Hepatocyte (in vitro differentiated cells): ENCODE measurements at places on chromosomes 7 and 10. TPM values are rescaled to one million over a fixed set of nuclear protein-coding genes. Genes with fewer than 3 reads are reported as not detected.

GRCh38 chr10:119253433-119254174, 46.2 kb downstream of the GRK5 start:
- no peak overlapping the region for H3K4me3 ChIP-seq
- no peaks in the 10 kb centered on the region for H3K36me3 ChIP-seq
- H3K4me1 ChIP-seq, result peaks cover 48% of the 10 kb centered on the region

- no peaks in the 10 kb centered on the region for H3K4me1 ChIP-seq
- no peaks in the 10 kb centered on the region for H3K36me3 ChIP-seq
- H3K27me3 ChIP-seq, result no peaks in the 10 kb centered on the region
- DNase-seq, result no peak
These were observed 57.1 kb downstream of the LRRTM3 start for GRCh38 chr10:66982792-66983474.

DNA sequence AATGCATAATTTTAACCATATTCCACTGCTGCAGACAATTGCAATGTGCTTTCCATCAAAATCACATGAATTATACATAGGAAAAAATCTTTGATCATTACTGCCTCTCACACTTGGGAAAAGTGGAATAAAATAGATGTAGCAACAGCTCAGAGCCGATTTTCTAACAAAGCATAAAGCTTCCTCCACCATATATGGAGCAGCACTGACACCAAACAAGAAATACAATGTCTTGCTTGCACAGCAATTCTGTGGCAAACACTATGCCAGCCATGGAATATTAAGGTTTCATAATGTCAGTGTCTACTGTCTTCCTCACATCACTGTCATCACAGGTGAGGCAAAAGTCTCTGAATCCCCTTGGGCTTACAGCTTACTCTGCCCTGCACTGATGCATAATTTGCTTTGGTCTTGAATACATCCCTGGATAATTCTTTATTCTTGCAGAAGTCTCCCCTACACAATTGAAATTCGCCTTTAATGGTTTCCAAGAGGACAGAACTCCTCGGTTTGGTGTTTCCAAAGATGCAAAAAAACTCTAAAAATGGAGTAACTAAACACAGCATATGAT, 198.5 kb downstream of the CACNA2D1 start:
- no peaks in the 10 kb centered on the region for H3K27me3 ChIP-seq
- H3K27ac ChIP-seq, result no peak overlapping the region
- H3K36me3 ChIP-seq, result no peaks in the 10 kb centered on the region
- H3K4me1 ChIP-seq, result no peaks in the 10 kb centered on the region
- DNase-seq, result no peak

DNA sequence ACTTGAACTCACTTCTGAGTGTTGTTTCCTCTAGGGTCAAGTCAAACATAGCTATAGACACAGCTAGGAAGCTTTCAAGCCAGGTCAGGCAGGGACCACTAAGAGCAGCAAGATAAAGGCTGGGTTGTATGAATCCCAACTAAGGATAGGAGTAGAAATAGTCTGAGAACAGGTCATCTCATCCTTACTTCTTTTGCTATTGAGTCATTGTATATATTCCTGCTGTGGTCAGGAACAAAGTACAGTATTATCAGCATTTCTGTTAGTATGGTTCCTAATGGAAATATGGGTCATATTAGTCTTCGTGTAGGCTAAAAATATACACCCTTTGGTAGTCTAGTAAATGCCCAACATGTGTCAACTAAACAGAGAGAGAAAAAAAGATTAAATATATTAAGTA, 145.3 kb downstream of the BTAF1 start:
- no peak overlapping the region for H3K27ac ChIP-seq
- no peaks in the 10 kb centered on the region for H3K27me3 ChIP-seq
- H3K36me3 ChIP-seq, result no peaks in the 10 kb centered on the region
- H3K4me3 ChIP-seq, result no peak overlapping the region

DNA sequence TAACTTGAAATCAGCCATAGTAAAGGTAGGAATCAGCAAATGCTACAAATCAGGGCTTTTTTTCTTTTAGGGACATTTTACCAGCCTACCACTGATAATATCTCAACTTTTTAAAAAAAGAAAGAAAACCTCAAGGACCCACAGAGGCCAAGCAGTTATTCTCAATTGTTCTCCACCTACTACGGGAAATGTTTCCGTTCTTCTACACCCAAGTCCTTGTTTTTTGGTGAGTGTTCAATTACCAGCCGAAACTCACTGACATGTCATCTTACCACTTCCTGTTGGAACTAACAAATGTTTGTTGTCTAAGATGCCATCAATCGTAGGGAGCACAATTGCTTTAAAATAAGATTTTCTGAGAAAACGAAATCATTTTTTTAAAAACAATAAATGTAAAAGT, 50.2 kb upstream of the CDK1 start:
- peaks cover 4% of the 10 kb centered on the region for H3K4me1 ChIP-seq
- no peak overlapping the region for H3K4me3 ChIP-seq

The ASZ1 gene
- 0.10 and 0.28 TPM in 2 replicates for polyA plus RNA-seq

GRCh38 chr7:101969997-101970585, 152.7 kb downstream of the CUX1 start:
- no peak overlapping the region for H3K4me3 ChIP-seq
- no peak for DNase-seq
- no peak overlapping the region for H3K27ac ChIP-seq
- H3K4me1 ChIP-seq, result no peaks in the 10 kb centered on the region

DNA sequence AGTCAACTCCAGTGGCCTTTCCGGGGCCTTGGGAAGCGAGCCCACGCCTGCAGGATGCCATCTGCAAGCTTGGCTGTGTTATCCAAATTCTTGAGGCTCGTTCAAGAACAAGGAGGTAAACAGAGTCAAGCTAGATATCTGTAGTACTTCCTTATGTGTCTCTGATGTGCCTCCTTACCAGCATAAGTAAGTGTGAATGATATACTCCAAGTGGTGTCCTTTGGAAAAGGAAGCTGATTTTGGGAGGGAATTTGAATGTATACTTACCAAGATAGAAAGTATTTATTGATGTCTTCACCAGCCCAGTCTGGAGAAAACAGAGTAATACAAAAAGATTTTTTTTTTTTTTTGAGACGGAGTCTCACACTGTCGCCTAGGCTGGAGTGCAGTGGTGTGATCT, 372.3 kb upstream of the GALNT17 start:
- H3K4me3 ChIP-seq, result no peak overlapping the region
- no peaks in the 10 kb centered on the region for H3K27me3 ChIP-seq
- no peaks in the 10 kb centered on the region for H3K36me3 ChIP-seq
- no peaks in the 10 kb centered on the region for H3K4me1 ChIP-seq
- no peak for DNase-seq

GRCh38 chr10:8840356-8840755, 785.9 kb downstream of the GATA3 start:
- DNase-seq, result no peak
- no peaks in the 10 kb centered on the region for H3K36me3 ChIP-seq
- no peaks in the 10 kb centered on the region for H3K4me1 ChIP-seq
- H3K27me3 ChIP-seq, result no peaks in the 10 kb centered on the region

DNA sequence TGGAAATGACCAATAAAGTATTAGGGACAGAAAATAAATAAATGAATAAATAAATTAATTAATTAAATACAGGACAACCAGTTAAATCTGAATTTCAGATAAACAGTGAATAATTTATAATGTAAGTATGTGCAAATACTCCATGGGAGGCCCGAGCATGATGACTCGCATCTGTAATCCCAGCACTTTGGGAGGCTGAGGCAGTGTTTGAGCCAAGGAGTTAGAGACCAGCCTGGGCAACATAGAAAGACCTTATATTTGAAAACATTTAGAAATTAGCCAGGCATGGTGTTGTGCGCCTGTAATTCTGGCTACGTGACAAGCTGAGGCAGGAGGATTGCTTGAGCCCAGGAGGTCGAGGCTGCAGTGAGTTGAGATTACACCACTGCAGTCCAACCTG, 123.7 kb downstream of the CUL2 start:
- H3K4me1 ChIP-seq, result peaks cover 12% of the 10 kb centered on the region
- no peak overlapping the region for H3K4me3 ChIP-seq
- no peaks in the 10 kb centered on the region for H3K27me3 ChIP-seq
- no peaks in the 10 kb centered on the region for H3K36me3 ChIP-seq
- H3K27ac ChIP-seq, result no peak overlapping the region

- H3K4me3 ChIP-seq, result no peak overlapping the region
- no peaks in the 10 kb centered on the region for H3K27me3 ChIP-seq
- DNase-seq, result no peak
- peaks cover 16% of the 10 kb centered on the region for H3K4me1 ChIP-seq
- no peak overlapping the region for H3K27ac ChIP-seq
- H3K36me3 ChIP-seq, result no peaks in the 10 kb centered on the region
These were observed 20.7 kb downstream of the STN1 start for GRCh38 chr10:103897241-103897774.

- DNase-seq, result peak; percentile 43
- no peak overlapping the region for H3K27ac ChIP-seq
- no peak overlapping the region for H3K4me3 ChIP-seq
- H3K36me3 ChIP-seq, result no peaks in the 10 kb centered on the region
- H3K27me3 ChIP-seq, result no peaks in the 10 kb centered on the region
These were observed 67.5 kb downstream of the CHST15 start for GRCh38 chr10:124025660-124026588.

DNA sequence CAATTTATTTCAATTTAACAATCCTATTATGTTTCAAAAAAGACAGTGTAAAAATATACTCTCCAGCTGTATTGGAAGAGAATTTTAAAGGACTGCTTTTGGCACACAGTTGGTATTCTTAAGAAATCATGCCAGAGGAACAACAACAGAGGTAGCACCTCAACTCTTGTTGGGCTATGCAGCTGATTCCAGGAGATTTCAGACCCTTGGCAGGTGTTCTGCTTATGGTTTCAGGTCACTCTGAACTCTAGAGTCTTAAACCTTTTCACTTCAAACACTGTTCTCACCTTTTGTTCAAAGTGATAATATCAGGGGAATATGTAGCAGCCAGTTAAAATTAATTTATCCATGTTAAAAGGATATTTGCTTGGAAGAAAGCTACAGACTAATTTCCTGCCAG, 160.1 kb downstream of the PFKFB3 start:
- peaks cover 16% of the 10 kb centered on the region for H3K4me1 ChIP-seq
- no peak overlapping the region for H3K4me3 ChIP-seq
- DNase-seq, result no peak
- no peak overlapping the region for H3K27ac ChIP-seq

The TMEM213 gene
- polyA plus RNA-seq, result 0.93 TPM in 1 of 2 replicates, not detected in the other

- H3K27ac ChIP-seq, result no peak overlapping the region
- no peaks in the 10 kb centered on the region for H3K36me3 ChIP-seq
- no peaks in the 10 kb centered on the region for H3K4me1 ChIP-seq
- H3K27me3 ChIP-seq, result no peaks in the 10 kb centered on the region
- no peak overlapping the region for H3K4me3 ChIP-seq
- DNase-seq, result no peak
These were observed 34.6 kb upstream of the UNC5B start for GRCh38 chr10:71177651-71178199.

The VGF gene
- polyA plus RNA-seq, result 0.19 and 0.80 TPM in 2 replicates

GRCh38 chr10:5816170-5816569, 2.9 kb upstream of the GDI2 start:
- H3K36me3 ChIP-seq, result no peaks in the 10 kb centered on the region
- DNase-seq, result no peak
- no peak overlapping the region for H3K4me3 ChIP-seq
- H3K4me1 ChIP-seq, result peaks cover 13% of the 10 kb centered on the region

- no peak overlapping the region for H3K27ac ChIP-seq
- no peaks in the 10 kb centered on the region for H3K27me3 ChIP-seq
- no peaks in the 10 kb centered on the region for H3K36me3 ChIP-seq
- no peak for DNase-seq
- no peak overlapping the region for H3K4me3 ChIP-seq
These were observed 18.5 kb upstream of the TAS2R40 start for GRCh38 chr7:143203386-143203785.

The WNT8B gene
- not detected in 2 replicates for polyA plus RNA-seq

DNA sequence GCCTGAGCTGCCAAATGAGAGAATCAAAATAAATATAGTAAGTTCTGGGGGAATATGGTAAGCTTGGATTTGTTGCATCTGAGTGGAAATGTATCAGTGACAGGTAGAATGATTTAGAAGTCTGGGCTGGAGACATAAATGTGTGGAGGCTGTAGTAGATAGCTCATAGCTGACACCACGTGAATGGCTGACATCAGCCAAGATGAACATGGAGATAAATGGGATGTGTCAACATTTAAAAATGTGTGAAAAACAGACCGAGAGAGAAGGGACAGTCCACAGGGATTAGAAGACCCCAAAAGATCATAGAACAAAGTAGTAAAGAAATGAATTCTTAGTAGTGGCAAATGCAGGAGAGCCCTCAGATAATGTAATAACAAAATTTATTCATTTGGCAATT, 40.9 kb downstream of the NAMPT start:
- H3K36me3 ChIP-seq, result no peaks in the 10 kb centered on the region
- H3K27me3 ChIP-seq, result no peaks in the 10 kb centered on the region
- H3K4me3 ChIP-seq, result no peak overlapping the region
- no peak for DNase-seq
- H3K4me1 ChIP-seq, result no peaks in the 10 kb centered on the region
- H3K27ac ChIP-seq, result no peak overlapping the region

The EPO gene
- 0.11 TPM in 1 of 2 replicates, not detected in the other for polyA plus RNA-seq

GRCh38 chr10:127127822-127128221, 68.6 kb downstream of the INSYN2A start:
- H3K27me3 ChIP-seq, result no peaks in the 10 kb centered on the region
- no peak for DNase-seq
- no peak overlapping the region for H3K4me3 ChIP-seq
- no peak overlapping the region for H3K27ac ChIP-seq

GRCh38 chr7:56199639-56200038, 83.4 kb upstream of the NUPR2 start:
- H3K4me1 ChIP-seq, result no peaks in the 10 kb centered on the region
- no peak for DNase-seq
- H3K4me3 ChIP-seq, result no peak overlapping the region
- no peaks in the 10 kb centered on the region for H3K27me3 ChIP-seq
- H3K36me3 ChIP-seq, result no peaks in the 10 kb centered on the region
